Esophagus muscularis mucosa (tissue), 4 donors: ENCODE measurements at places on chromosomes 11 and 22. TPM values are rescaled to one million over a fixed set of nuclear protein-coding genes. Genes with fewer than 3 reads are reported as not detected.

TEX54 gene
- not detected for total RNA-seq

ZC3H12C gene
- 21.9 TPM for total RNA-seq

SCGB1D2 gene
- total RNA-seq = not detected

PELI3 gene
- 28.7 TPM for total RNA-seq

RCOR2 gene
- total RNA-seq = not detected

SLC22A12 gene
- total RNA-seq = not detected

AKIP1 gene
- total RNA-seq = 30.5 TPM

MMP27 gene
- total RNA-seq = not detected

CHRM4 gene
- 1.5 TPM for total RNA-seq

MMP26 gene
- total RNA-seq = not detected

P4HA3 gene
- 1.2 TPM for total RNA-seq
